CD4-positive, alpha-beta T cell treated with Interleukin-12 subunit alpha and Interleukin-12 subunit beta, for 1 hour (primary cell): ENCODE measurements at places on chromosomes 1 and 21.

GRCh38 chr1:5939271-5940170 lies 52.7 kb downstream of the NPHP4 start:
- no peak for DNase-seq

DNA sequence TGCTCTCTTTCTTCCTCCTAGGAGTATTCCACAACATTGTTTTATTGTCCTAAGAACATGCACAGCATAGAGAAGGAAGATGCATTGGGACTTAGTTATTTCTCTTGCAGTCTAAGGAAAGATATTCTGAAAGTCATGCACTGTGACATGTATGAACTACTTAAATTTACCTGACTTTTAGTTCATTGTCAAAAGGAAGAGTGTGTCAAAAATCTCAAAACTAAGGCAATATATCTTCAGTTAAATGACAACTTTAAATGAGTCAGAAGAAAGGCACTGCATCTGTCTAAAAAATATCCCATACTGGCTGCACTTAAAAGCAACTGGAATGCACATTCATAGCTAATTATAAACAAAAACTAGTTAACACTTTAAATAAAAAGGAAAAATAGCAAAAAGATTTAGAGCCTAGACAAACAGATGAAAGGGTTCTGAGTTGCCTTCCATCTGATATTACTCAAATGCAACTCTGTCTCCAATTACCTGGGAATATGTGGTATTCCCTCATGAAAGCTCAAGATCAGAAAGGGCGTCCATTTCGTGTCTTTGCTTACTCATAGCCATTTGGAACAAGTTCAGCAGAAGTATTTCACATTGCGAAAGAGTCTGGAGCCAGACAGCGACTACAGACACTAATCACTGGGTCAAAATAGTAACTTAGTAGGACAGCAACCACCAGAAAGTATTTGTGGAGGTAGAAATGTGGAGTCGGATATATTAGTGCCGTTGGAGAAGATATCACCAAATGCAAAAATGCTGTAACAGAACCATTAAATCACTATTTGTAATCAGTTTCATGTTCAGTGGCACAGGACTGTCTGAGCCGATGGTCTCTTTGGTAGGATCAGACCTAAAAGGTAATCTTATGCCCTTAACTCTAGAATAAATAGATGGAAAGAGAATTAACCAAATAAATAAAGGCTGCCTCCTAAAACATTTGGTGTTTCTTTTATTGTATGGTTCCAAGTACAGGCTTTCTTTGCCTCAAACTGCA lies 225.7 kb downstream of the GREM2 start:
- no peak for DNase-seq

- no peak for DNase-seq
These were observed 44.9 kb downstream of the HHAT start for GRCh38 chr1:210373628-210373877.

DNA sequence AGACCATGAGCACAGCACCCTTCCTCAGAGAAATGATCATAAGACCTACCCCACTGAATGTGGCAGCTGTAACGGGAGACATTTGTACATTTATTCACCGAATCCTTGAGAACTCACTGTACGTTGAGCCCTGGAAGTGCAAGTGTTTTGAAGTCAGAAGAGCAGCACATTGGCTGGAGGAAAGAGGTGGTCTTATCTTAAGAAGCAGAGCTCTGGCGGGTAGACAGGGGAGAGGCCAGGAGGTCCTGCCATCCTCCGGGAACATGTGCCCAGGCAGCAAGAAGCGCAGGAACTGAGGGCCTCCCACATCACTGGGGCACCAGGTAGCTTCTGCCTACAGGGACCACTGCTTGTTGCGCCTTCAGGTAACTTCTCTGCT lies 169.2 kb upstream of the IRF2BP2 start:
- no peak for DNase-seq

GRCh38 chr1:53140451-53140850 lies 2.0 kb downstream of the SLC1A7 start:
- no peak for DNase-seq

DNA sequence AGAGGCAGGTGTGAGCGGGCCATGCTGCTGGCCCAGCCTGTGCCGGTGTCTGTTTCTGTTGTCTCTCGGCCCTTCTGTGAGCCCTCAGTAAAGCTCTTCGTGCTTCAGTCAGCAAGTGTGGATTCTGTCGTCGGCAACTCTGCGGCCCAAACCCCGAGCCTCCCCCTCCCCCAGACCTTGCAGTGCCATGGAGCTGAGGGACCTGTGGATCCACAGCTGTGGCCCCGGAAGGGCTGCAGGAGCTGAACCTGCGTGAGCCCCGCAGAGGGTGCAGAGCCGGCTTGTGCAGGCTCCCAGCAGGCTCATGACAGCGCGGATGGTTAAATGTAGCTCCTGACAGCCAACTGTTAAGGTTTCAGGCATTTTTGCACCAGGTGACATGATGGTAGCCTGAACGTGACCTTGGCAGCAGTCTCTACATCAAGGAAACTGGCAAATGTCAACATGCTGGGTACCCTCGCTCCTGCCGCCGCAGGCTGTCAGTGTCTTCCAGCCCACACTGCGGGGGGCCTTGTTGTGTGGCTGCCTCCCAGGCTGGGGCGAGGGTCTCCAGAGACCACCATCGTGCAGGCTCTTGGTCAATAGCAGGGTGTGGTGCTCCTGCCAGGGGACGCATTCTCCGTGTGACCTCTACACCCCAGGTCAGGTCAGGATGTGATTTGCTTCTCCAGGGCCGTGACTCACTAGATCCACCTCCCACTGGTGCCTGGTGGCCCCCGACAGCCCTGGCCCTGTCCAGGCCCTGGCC lies 7.0 kb downstream of the LRRC3 start:
- no peak for DNase-seq

GRCh38 chr1:105678334-105678733 lies 1378.1 kb upstream of the PRMT6 start:
- DNase-seq = no peak

GRCh38 chr1:243642936-243643335 lies 207.1 kb downstream of the AKT3 start:
- no peak for DNase-seq

GRCh38 chr1:92784639-92785500 lies at the start of gene EVI5:
TSS of gene EVI5 (minus strand) at chr1:92785108. CDS start at chr1:92736546, 48,562 bp downstream.
- peak; percentile 54 for DNase-seq

- DNase-seq = no peak
These were observed 11.1 kb downstream of the PTP4A2 start for GRCh38 chr1:31926853-31927660.

DNA sequence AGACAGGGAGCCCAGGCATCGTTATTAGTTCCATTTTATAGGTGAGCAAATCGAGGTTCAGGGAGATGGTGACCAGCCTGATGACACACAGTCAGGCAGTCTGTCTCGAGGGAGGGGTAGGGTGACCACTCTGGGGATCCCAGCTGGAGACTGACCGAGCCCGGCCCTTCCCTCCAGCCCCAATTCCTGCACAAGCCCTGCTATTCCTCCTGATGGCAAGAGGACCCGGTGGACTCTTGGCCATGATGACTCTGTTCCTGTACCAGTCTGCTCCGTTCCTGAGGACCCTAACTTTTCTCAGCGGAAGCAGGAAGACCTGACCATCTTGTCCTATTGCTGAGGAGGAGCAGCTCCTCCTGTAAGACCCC lies 391 bp downstream of the AGT start:
- no peak for DNase-seq

DNA sequence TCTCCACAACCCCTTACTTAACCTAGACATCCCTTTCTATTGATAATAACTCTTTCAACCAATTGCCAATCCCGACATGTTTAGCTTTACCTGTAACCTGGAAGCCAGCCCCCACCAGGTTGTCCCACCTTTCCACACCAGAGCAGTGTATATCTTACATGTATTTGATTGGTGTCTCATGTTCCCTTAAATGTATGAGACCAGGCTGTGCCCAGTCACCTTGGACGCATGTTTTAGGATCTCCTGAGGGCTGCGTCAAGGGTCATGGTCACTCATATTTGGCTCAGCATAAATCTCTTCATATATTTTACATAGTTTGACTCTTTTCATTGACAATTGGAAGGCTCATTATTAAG lies 5.3 kb upstream of the SLC19A1 start:
- no peak for DNase-seq

GRCh38 chr21:41877901-41878830 lies 978 bp downstream of the PRDM15 start:
- DNase-seq = peak; percentile 33

DNA sequence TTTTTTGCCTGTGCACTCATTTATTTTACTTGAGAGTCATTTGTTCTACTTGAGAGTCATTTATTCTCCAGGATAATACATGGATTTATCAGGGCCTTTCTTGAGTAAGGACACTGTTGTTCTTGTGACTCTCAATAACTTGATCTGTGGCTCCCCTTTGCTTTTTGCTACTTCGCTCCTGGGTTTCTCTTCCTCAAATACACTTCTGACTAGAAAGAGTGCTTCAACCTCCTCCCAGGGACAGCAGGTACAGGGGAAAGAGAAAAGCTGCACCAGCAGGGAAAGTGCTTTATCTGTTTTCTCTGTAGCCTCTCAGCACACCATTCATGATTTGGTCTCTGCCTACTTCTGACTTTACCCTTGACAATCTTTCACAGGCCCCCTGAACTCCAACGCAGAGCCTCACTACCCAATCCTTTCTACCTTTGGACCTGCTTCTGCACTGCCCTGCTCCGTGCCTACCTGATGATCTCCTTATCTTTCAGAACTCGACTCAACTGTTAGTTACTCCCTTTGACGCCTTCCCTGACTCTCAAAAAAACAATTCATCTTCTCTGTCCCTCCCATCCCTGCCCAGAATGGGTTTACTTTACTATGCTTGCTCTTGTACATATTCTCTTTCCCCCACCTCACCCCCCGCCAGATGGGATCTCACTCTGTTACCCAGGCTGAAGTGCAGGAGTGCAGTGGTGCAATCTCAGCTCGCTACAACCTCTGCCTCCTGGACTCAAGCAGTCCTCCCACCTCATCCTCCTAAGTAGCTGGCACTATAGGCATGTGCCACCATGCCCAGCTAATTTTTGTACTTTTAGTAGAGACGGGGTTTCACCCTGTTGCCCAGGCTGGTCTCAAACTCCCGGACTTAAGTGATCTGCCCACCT lies 15.6 kb upstream of the PIGM start:
- DNase-seq = peak; percentile 3

GRCh38 chr1:209305221-209305954 lies 278.1 kb upstream of the CAMK1G start:
- no peak for DNase-seq

DNA sequence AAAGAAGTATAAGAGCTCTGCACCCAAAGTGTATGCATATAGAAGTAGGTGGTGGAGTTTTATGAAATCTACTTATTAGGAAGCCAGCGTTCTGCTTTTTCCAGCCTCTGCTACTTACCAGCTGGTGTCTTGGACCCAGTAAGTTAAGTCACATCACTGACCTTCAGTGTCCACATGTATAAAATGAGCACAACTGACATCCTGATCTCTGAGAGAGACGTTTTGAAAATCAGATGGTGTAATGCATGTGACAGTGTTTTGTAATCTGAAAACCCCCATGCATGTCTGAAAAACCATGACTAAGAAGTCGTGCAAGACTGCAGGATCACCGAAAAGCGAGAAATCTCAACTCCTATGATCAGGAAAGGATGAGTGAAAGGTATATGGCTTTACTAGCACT lies 2.0 kb downstream of the CR1 start:
- DNase-seq = no peak

DNA sequence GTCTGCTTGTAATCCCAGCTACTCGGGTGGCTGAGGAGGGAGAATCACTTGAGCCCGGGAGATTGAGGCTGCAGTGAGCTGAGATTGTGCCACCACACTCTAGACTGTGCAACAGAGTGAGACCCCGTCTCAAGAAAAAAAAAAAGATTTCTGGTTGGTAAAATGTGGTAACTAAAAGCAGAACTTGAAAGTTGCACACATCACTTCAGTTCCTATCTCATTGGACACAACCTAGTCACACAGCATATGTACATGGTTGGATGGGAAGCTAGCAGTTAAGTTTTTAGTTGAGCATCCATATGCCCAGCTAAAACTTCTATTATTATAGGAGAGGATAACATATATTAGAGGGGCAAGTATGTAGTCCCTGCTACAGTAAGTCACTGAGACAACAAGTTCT lies 22.1 kb downstream of the BCAS2 start:
- DNase-seq = no peak

DNA sequence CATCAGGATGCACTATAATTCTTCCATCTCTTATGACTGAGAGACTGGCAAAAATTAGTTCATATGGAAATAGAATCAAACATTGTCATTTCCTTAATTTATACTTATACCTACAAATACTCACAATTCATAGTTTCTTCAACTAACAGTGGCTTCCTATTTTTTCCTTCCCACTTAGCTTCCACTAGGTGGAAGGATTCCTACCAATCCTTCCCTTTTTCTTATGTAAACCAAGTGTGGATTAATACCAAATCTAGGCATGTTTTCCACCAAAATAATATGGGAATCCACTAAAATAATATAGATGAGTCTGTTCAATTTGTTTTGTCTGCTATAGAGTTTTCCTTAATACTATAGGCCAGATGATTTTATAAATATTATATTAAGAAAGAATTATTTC lies 1537.1 kb downstream of the PLA2G4A start:
- DNase-seq = no peak

DNA sequence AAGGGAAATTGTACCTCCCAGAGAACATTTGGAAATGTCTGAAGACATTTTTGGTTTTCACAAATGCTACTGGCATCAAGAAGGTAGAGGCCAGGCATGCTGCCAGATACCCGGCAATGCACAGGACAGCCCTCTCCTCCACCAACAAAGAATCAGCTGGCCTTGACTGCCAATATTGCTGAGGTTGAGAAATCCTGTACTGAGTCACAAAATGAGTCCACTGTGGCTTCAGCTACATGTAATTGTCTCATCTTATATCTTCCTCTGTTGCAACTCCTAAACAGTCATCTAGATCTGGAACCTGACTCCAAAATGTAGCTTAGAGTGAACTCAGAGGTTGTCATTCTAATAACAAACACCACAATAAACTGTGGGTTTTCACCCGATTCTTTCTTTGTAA lies 327.5 kb upstream of the POGK start:
- no peak for DNase-seq

GRCh38 chr1:78902641-78903040 lies 103.9 kb downstream of the ADGRL4 start:
- DNase-seq = no peak

- DNase-seq = no peak
These were observed 35.2 kb upstream of the HSD17B7 start for GRCh38 chr1:162755306-162755705.

- peak; percentile 42 for DNase-seq
These were observed 191.6 kb downstream of the HIVEP3 start for GRCh38 chr1:41726899-41727748.

DNA sequence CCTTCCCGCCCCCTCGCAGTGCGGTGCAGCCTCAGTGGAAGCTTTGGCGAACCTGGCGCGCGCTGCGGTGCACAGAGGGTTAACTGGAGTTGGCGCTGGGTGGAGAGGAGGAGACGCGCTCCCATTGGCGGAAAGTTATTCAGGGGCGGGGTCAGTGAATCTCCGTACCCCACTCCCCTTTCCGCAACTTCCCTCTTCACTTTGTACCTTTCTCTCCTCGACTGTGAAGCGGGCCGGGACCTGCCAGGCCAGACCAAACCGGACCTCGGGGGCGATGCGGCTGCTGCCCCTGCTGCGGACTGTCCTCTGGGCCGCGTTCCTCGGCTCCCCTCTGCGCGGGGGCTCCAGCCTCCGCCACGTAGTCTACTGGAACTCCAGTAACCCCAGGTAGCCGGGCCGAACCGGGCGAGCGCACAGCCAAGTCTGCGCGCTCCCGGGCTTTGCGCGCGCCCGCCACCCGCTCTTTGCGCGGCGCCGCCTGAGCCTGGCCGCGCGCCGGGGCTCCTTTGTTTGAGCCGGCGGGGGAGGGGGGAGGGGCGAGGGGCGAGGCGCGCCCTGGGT lies at the start of gene EFNA4:
EFNA4 (plus strand) TSS at position 191 of the 561 bp plus-strand sequence; CDS start at position 275, 84 bp downstream.
- DNase-seq = peak; percentile 89
